ENCODE measurements at places on chromosomes 1 and 21.

DNA sequence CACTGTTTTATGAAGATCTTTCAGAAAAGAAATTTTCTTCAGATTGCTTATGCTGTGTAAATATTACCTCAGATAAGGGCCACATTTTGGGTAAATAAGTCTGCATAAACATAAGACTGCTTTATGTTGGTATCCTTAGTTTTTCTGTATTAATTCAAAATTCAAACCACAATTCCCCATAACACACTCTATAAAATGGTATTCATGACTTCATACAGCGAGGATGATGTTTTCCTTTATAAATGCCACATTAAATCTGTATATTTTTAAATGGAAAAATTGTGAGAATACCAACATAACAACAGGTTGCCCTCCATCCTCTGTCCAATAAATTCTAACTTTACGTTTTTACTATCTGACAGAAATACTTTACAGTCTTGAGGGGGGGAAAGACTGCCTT lies 248.7 kb upstream of the CXADR start:
- no peak for DNase-seq

GRCh38 chr1:85577419-85578320 lies 2.9 kb upstream of the CCN1 start:
- peak; percentile 5 for DNase-seq

- DNase-seq, result peak; percentile 3
These were observed 9.8 kb upstream of the PHACTR4 start for GRCh38 chr1:28359592-28360239.

DNA sequence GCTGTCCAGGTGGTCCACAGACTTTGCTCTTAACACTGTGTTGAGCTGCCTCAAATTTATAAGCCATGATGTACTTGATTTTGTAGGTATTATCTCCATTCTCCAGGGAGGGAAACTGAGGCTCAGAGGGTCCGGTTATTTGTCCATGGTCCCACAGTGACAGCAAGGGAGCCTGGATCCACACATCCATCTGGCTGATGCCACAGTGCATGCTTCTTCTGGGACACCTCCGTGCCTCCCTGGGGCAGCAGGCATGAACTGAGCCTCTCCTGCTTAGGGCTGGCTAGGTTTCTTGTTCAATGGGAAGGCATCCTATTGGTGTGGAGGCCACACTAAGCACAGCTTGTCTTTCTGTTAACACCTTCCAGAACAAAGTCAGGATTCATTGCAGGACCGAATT lies 317.3 kb downstream of the AJAP1 start:
- DNase-seq, result no peak

DNA sequence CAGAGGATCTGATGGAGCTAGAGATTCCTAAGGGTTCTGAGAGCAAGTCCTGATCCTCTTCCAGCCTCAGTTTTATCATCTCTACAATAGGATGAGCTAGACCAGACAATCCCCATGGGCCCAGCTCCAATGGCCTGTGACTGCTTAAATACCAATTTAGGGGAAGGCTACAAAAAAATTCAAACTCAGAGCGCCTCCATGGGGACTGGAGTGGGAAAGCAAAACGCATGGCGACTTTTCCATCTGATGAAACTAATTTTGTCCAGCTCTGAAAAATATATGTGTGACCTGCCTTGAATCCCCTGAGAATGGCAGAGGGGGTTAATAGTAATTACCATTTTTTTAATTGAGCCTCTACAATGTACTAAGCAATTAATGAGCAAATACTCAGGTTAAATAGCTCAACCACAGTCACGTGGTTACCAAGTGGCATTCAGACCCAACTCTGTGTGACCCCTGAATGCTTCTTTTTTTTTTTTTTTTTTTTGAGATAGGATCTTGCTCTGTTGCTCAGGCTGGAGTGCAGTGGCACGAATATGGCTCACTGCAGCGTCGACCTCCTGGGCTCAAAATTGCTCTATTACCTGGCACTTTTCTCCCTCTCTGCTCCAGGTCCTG lies 8.4 kb downstream of the EXTL1 start:
- DNase-seq, result no peak

DNA sequence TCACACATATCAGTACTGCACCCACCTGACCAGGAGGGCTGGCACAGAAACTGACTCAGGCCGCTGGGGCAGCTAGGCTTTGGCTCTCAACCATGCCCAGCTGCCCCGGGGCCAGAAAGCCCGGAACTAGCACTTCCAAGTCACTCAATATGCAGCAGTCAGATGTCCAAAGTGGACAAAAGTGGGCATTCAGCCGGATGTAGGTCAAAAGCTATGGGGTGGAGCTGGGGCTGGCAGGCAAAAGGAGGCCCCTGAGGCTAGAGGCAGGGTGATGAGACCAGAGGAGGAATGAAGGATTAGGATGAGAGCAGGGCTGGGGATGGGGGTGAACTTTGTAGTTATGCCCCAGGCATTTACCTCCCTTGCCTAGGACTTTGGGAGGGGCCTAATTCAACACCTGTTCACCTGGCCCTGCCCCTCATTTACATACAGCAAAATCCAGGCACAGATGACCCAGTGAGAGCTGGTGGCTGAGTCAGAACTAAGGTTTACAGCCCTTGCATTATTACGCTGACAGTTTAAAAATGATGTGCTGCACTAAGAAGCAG lies 30.7 kb upstream of the EDN2 start:
- DNase-seq, result no peak

GRCh38 chr1:199399996-199400724 lies 627.4 kb upstream of the NR5A2 start:
- DNase-seq, result no peak

- DNase-seq, result no peak
These were observed 46.0 kb downstream of the EXO1 start for GRCh38 chr1:241894016-241894415.

- no peak for DNase-seq
These were observed 20.0 kb upstream of the TRAPPC10 start for GRCh38 chr21:43992121-43992520.

DNA sequence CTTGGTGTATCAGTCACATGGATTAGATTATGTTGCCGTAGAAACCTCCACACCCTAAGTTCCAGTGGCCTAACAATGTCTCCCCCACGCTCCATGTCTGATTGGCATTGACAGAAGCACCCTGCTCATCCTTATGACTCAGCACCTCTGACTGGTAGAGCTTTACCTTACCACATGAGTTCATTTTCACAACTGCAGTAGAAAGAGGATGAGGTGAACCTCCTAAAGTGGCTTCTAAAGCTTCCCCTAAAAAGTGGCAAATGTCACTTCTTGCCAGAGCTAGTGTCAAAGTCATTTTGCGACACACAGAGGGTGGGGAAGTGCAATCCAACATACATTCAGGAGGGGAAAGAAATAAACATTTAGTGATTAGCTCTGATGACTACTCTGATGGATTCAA lies 30.6 kb upstream of the LYPD8 start:
- no peak for DNase-seq

GRCh38 chr1:231806623-231807495 lies 180.3 kb downstream of the DISC1 start:
- peak; percentile 12 for DNase-seq

GRCh38 chr21:44919111-44919912 lies 1.4 kb downstream of the ITGB2 start:
- no peak for DNase-seq

DNA sequence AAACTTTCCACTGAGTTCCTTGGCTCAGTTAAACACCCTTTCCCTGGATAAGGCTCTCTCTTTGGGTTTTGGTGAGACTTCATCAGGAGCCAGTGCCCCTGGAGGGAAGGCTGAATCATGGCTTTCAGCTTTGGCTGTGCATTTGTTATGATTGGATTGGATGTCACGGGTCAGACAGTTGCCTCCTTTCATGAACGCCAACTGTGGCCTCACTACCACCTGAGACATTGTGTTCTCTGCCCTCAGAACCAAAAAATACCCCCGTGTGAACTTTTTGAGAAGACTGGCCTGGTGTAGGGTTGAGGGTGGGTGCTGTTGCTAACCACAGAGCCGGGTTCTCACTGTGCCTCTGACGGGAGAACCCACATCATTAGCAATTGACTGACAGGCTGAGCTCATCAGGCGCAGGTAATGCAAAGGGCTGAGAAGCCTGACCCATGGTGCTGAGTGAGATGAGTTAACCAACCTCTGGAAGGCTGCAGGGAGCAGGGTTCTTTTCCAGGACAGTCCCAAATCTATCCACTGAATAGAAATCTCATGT lies 65.6 kb downstream of the HHAT start:
- no peak for DNase-seq

- DNase-seq, result no peak
These were observed 9.8 kb upstream of the FCRL1 start for GRCh38 chr1:157829711-157830110.

DNA sequence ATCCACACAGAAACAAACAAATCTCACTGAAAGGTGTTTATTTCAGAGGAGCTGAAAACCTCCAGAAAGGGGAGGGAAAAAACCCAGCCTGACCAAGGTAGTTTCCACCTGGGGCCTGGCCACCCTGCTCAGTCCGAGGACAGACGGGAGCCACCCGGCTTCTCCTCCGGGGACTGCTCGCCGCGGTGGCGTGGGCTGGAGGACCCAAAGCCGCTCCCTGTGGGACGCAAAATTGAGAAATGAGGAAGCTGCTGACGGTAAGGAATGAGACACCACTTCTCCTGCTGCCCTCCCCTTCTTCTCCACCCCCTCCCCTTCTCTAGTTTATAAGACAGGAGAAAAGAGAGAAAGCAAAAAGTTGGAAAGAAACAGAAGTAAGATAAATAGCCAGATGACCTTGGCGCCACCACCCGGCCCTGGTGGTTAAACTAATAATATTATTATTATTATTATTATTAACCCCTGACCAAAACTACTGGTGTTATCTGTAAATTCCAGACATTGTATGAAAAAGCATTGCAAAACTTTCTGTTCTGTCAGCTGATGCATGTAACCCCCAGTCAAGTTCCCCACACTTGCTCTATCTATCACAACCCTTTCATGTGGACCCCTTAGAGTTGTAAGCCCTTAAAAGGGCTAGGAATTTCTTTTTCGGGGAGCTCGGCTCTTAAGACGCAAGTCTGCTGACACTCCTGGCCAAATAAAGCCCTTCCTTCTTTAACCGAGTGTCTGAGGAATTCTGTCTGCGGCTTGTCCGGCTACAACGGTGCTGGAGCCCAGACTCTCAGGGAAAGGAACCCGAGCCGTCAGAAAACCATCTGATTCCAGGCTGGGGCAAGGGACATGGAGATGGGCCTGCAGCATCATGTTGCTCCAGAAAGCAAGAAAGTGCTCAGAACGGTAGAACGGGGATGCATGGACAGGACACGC lies 12.5 kb downstream of the ITGB2 start:
- peak; percentile 25 for DNase-seq

- no peak for DNase-seq
These were observed 6.0 kb upstream of the PPIE start for GRCh38 chr1:39732730-39733129.

GRCh38 chr1:219441884-219442283 lies 171.0 kb downstream of the ZC3H11B start:
- DNase-seq, result no peak

DNA sequence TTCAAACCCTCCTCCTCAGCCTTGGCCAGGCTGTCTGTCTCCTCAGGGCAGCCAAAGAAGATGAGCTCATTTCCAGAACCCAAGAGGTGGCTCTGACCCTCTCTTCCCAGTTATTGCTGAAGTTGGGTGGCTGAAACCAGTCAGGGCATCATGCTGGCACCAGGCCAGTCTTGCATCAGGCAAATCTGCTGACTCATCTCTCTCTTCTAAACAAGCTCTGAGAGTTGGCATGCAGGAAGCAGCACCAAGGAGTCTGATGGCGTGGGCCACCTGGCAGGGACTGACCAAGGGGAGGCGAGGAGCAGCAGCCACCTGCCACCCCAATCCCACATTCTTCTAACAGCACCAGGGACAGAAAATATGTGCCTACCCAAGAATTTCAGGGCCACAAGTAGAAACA lies 104.8 kb upstream of the ATP1A1 start:
- no peak for DNase-seq

GRCh38 chr1:29804181-29804899 lies 568.0 kb downstream of the PTPRU start:
- no peak for DNase-seq

DNA sequence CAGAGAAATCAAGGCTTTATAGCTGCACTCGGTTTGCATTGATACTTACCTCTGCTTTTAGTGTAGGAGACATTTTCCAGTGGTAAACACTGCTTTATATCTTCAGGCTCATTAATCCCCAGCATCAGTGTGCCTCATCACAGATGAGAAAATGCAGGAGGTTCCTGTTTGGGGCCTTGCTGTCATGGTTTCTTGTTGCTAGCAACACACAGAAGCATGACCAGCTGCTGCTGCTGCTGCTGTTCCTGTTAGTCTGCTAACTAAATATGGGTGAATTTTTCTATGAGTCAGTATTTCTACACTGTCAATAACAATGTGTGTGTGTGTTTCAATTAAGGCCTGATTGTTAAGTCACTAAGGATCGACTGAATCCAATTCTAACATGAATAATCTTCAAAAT lies 85.8 kb upstream of the RGS1 start:
- DNase-seq, result no peak

- no peak for DNase-seq
These were observed 981 bp downstream of the CLDN14 start for GRCh38 chr21:36478941-36479340.

GRCh38 chr1:238955934-238956333 lies 430.4 kb upstream of the CHRM3 start:
- no peak for DNase-seq

DNA sequence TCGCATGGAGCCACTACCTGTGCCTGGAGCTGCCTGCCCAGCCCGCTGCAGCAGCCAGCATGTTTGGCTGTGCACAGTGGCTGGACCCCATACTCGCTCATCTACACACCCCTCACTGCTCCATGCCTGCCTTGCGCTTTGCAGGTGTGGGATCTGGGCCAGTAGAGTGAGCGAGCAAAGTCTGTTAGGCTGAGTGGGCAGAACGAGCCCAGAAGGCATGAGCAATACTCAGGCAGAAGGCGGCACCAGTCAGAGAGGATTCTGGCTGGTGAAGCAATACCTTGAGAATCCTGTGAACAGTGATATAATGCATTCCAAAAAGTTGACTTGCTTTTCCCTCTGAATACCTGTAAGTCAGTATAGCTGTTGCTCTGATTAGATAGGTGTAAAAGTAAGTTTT lies 816.4 kb downstream of the KCNT2 start:
- DNase-seq, result no peak

GRCh38 chr1:38452246-38452645 lies 405.7 kb upstream of the POU3F1 start:
- no peak for DNase-seq

DNA sequence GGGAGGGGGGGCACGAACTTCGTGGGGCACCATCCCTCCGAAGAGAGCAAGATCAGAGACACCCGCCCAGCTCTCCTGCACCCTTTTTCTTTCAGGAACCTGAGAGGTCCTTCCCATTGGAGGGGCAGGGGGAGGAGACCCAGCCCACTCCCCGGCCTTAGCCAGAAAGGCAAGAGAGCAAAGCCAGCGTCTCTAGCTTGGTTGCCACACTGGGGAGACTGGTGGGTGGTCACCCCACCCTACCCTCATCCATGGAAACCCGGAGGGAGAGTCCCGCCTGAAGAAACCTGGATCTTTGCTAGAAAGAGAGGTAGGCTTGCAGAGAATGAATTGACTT lies 246 bp downstream of the ATP2B4 start:
- no peak for DNase-seq

- no peak for DNase-seq
These were observed 300.7 kb downstream of the RYR2 start for GRCh38 chr1:237342730-237343129.
